ENCODE measurements at places on chromosomes 4 and X.

DNA sequence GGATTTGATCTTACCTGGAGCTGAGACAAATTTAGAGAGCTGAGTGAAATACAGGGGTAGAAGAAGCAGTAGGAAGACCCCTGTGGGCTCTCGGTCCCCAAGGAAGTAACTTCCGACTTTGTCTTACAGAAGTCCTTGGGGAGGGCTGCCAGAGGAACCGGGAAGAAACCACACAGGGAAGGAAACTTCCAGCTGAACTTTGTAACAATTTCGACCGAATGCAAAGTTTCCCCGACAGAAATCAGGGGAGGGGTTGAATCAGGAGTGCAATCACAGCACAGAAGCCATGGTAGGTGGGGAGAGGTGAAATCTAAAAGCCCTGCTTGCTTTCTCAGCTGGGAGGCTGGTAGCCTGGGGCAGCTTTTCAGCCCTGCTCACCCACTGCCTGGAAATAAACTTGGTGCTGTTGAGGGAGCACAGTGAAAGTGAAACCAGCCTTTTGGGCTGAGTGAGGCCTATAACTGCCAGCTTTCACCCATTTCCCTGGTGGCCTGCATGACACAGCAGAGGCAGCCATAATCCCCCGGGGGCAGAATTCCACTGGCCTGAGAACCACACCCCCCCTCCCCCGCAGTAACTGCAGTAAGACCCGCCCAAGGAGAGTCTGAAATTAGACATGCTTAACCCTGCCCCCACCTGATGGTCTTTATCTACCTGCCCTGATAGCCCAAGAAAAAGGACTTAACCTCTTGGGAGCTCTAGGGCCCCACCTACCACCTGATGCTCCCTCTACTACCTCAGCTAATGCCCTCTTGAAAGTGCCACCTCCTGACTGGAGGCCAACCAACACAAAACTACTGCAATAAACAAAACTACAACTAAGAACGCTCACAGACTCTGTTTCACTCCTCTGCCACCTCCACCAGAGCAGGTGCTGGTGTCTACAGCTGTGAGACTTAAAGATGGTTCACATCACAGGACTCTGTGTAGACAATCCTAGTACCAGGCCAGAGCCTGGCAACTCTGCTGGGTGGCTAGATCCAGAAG is 248.2 kb downstream of the PARM1 start:
- DNase-seq = peak; percentile 31

GRCh38 chrX:81229229-81229628 is 27.3 kb downstream of the SH3BGRL start:
- no peak for DNase-seq

DNA sequence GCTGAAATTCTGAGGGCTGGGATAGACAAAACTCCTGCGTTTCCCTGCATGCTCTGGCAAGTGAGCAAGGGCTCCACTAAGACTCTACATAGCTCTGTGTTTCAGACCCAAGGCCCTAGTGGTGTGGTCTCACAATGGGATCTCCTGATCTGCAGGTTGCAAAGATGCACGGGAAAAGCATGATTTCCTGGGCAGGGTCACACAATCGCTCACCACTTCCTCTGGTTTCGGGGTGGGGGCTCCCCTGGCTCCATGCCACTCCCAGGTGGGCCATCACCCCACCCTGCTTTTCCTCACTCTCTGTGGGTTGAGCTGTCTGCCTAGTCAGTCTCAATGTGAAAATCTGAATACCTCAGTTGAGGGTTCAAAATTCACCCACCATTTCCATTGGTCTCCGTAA is 111.5 kb downstream of the KLF8 start:
- DNase-seq = no peak

DNA sequence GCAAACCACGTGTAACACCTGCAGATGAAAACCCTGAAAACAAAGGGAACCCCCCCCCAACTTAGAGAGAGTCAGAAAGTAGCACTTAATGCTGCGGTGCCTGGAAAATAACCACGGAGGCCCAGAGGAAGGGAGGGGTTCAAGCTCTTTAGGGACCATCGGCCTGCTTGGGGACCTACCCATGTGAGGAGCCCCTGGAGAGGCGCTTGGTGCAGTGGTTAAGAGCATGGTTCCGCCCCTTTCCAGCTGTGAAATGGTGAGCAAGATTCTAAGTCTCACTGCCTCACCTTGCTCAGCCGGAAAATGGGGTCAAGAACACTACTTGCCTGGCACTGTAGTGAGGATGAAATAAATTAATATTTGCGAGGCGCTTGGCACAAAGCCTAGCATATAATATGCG is 13.8 kb downstream of the SLC25A5 start:
- no peak for DNase-seq

- peak; percentile 6 for DNase-seq
These were observed 8.8 kb downstream of the DDX53 start for GRCh38 chrX:23008431-23009099.

DNA sequence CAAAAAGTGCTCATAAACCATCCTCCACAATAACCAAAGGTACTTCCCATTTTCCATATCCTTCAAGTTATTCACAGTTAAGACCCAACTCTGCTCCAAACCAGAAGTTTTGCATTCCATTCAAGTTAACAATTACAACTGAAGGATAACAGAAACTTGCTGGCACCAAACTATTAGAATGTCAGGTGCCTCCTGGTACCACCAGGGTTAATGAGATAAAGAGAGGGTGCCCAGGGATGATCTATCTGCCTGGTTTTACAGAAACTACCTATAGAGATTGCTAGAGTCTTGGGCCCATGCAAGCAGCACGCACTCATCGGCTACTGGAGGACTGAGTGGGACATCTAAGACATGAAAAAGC is 114.6 kb downstream of the RBM47 start:
- no peak for DNase-seq

GRCh38 chr4:165879641-165880040 is 6.6 kb downstream of the TLL1 start:
- no peak for DNase-seq

DNA sequence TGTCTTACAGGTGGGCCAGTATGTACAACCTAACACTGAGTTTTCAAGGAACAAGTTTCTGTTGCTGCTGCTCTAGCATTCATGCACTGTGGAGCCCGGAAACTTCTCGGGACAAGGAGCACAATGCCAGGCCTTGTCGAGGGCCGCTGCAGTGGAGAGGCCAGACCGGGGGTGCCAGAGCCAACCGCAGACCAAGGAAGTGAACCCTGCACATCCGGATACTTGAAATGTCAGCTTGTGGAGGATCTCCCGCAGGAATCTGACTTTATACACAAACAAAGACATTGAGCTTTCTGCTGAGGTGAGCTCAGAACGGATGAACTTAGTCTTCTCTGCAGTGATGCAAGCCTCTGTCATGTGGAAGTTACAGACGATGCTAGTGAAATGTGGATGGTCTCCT is 99.5 kb downstream of the ZNF827 start:
- no peak for DNase-seq

- DNase-seq = no peak
These were observed 2.4 kb downstream of the HADH start for GRCh38 chr4:107991945-107992630.

- DNase-seq = peak; percentile 82
These were observed at the start of gene GALNT7 for GRCh38 chr4:173168396-173169177. Gene GALNT7, plus strand, starts transcription at chr4:173168811. Its CDS starts 25 bp downstream, at chr4:173168836.

- no peak for DNase-seq
These were observed 107.2 kb upstream of the PGRMC2 start for GRCh38 chr4:128394778-128395177.

- no peak for DNase-seq
These were observed 651.9 kb upstream of the PCDH7 start for GRCh38 chr4:30068234-30068633.

GRCh38 chrX:118779581-118779980 is 44.0 kb upstream of the ZCCHC12 start:
- no peak for DNase-seq

DNA sequence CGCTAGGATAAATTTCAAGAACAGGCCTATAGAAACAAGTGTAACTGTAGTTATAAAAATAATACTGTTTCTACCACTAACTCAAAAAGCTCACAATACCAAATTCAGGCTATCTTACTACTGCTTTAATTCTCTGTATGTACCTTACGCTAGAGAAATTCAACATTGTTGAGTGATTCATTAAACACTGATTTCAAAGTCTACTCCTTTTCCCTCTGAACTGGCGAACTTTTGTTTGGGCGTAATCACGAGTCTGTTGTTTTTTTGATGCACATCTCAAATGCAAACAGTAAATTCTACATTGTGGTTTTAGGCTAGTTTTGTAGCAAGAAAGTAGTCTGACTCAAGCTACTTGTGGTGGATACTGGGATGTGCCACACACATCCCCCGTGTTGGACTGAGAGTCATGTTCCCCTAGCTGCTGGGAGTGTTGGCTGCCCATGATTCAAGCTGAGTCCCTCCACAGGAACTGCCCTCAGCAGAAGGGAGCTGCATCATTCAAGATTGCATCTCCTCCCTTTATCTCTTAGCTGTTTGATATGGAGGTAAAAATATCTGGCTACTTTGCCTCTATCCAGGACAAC is 406.1 kb downstream of the RAPGEF2 start:
- no peak for DNase-seq

- no peak for DNase-seq
These were observed 567.0 kb upstream of the GNPDA2 start for GRCh38 chr4:45293335-45293734.

GRCh38 chr4:165131247-165131832 is 18.7 kb upstream of the TMEM192 start:
- peak; percentile 55 for DNase-seq

DNA sequence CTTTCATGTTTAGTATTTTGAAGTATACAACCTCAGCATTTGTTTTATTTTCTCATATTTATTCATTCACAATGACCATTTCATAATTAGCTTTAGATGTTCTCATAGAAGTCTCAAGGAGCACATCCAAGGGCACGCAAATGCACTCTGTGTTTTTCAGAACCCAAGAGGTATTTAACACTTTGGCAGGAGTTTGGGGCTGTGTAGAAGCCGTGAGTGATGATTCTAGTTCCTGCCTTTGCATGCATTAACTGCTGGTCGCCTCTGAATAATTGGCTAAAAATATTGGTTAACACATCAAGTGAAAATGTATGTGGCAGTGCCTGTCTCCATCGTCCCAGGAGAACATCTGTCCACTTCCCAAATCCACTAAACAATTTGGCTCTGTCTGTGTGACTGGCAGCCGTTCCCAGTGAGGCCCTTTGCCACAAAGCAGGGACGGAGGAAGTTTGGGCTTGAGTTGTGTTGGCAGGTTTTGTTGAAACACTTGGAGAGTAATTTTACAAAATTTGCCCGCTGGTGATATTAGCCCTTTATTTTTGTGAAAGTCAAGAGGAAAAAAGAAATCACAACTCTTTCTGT is 730.7 kb upstream of the SLIT2 start:
- no peak for DNase-seq

GRCh38 chrX:130083656-130084382 is 26.5 kb downstream of the ELF4 start:
- peak; percentile 51 for DNase-seq

DNA sequence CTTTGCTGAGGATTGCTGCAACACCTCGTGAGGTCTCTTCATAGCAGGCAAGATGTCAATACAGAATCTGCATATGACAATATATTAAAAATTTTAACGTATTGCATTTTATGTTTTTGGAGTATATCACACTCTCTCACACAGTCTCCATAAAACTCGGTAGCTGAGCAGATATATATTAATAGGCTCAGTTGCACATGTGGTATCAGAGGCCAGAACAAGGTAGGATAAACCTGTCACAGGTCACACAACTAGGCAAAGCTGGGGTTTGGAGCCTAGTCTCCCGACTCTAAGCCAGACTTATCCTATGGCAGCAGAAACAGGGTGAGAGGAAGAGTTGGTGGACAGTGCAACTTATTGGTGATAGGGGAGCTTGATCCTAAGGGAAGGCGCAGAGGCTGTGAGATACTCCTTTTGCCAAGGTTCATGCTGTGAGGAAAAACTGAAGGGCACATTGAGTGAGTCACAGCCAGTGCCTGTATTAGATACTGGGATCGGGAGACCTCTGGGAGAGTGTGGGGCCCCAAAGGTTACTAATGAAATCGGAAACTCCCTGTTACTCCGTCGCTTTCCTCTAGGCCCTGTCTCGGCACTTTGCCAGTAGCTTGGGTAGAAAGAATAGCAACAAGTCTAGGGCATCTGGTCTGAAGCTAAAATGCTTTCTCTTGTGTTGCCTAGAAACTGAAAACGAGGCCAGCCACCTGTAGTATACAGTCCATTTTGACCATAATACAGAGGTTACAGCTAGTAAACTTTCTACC is 195.7 kb downstream of the ARHGAP10 start:
- no peak for DNase-seq

- no peak for DNase-seq
These were observed 148.8 kb downstream of the CCNG2 start for GRCh38 chr4:77305766-77306165.

DNA sequence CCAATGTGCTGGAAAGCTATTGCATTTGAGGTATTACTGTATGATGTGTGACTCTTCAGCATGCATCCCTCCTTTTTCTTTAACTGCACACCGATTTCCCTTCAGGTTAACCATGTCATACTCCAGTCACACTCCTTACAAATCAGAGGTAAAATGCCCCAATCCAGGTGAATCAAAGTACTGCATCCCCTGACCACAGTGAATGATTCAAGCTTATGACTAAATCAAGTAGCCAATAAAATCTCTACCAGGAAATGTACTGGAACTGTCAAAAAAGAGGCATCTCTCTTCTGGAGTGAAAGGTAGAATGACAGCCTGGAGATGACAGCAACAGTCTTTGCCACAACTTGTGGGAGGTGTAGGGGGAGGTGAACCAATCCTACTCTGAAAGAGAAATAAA is 10.4 kb downstream of the ADAMTS3 start:
- no peak for DNase-seq

DNA sequence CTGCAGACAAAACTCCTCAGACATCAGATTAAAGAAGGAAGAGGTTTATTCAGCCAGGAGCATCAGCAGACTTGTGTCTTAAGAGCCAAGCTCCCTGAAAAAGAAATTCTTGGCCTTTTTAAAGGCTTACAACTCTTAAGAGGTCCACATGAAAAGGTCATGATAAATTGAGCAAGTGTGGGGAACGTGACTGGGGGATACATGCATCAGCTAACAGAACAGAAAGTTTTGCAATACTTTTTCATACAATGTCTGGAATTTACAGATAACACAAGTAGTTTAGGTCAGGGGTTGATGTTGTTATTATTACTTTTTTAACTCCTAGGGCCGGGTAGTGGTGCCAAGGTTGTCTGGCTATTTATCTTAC is 55.6 kb upstream of the RBMX start:
- DNase-seq = no peak

- DNase-seq = no peak
These were observed 39.5 kb downstream of the WDR1 start for GRCh38 chr4:10077076-10077475.

DNA sequence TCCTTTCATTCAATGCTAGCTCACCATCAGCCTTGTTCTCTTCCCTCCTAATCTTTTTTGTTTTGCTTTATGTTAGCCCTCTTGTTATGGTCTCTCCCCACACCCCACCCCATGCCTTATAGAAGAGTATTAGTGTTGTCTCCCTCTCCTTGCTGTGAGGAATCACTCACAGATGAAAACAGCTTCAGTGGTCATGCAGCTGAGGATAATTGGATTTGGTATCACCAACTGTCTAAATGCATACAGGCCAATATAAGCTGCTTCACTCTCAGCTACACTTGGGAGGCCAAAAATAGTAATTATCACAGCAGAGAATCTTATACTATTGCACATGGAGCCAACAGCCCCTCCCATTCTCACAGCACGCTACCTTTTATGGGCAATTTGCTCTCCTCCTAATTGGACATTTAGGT is 494.6 kb upstream of the FAM241A start:
- DNase-seq = no peak

- peak; percentile 29 for DNase-seq
These were observed 1.3 kb downstream of the PARM1 start for GRCh38 chr4:74934016-74934831.
